ENCODE measurements at places on chromosomes 4 and X. TPM values are rescaled to one million over a fixed set of nuclear protein-coding genes. Genes with fewer than 3 reads are reported as not detected.

TBC1D25 gene
- total RNA-seq = 3.9 TPM

SORCS2 gene
- total RNA-seq = 1.5 TPM

SPATA4 gene
- 0.37 TPM for total RNA-seq

ITGB1BP2 gene
- 1.00 TPM for total RNA-seq

CACNA1F gene
- total RNA-seq = not detected

SPANXD gene
- total RNA-seq = not detected

TMEM255A gene
- total RNA-seq = not detected

FATE1 gene
- total RNA-seq = not detected

CT45A5 gene
- total RNA-seq = not detected

HSFX3 gene
- not detected for total RNA-seq

RAB41 gene
- total RNA-seq = not detected

FGF2 gene
- total RNA-seq = 40.9 TPM

GSX2 gene
- total RNA-seq = 0.12 TPM

GAB3 gene
- 1.4 TPM for total RNA-seq

All from uterine smooth muscle cell (primary cell).